Peyer's patch (tissue), 4 donors: ENCODE measurements at places on chromosomes 5 and 9. TPM values are rescaled to one million over a fixed set of nuclear protein-coding genes. Genes with fewer than 3 reads are reported as not detected.
A peak's percentile ranks its signal among the peaks of the same experiment; 100 is the strongest.

GRCh38 chr5:130601-131131 is 38.7 kb downstream of the PLEKHG4B start:
- DNase-seq, result no peak

- DNase-seq, result no peak
These were observed 735.2 kb upstream of the CDH9 start for GRCh38 chr5:27773636-27774035.

DNA sequence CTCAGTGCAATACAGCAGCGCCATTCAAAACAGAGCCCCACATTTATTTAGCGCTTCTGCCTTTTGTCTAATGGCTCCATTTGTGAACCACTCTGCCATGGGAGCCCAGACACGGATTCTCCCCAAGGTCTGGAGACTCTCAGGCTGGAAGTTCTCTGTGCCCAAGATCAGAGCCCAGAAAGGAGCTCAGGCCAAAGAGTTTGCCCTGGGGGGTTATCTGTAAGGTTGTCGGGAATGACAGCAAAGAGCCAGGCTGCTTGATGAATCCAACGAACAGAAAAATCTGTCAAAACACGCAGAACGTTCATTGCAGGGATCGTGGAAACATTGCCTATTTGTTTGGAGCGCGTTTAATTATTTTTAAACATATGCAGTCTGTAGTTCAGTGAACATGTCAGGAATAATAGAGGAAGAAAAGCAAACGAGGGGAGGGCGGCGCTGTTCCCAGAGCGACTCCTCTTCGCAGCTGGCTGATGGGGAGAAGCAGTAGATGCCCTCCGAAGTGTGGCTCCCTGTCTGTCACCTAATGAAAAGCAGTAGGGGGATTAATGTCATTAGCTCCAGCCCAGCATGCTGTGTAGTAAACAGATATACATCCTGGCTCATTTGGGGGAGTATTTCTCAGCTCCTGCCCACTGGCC is 464.9 kb upstream of the MPDZ start:
- DNase-seq, result no peak

DNA sequence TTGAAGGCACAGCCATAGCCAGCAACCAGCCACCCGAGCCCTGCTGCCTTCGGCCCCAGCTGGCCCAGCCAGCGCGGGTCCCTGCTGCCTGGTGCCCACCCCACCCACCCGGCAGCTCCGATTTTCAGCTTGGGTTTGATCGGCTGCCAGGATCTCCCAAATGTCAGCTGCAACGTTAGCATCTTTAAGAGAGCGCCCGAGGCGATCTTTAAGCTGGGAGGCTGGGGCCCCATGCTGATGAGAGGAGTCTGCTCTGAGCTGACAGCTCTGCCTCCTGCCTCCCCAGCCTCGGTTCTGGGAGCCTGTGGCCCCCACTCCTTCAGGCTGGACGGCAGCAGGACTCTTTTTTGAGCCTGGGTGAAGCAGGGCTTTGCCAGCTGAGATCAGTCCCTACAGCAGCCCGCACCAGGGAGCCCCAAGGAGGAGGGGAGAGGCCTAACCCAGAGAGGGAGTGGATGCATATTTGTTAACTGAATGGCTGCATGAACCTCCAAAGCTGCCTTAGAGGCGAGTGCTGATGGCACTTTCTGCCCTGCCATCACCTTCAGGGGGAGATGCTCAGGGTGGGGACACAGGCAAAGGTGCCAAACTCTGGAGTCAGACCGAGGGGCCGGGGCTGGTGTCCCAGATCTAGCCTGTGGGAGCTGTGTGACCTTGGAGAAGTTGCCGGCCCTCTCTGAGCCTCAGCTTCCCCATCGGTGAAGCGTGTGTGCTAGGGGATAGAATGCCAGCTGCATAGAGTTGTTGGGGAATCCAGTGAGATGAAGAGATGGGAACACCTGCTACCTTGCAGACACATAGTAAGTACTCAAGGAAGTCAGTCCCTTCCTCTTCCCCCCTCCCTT is 165.5 kb downstream of the C9orf50 start:
- no peak for DNase-seq

- DNase-seq, result no peak
These were observed 217.9 kb downstream of the TAF11L14 start for GRCh38 chr5:17852111-17852510.

DNA sequence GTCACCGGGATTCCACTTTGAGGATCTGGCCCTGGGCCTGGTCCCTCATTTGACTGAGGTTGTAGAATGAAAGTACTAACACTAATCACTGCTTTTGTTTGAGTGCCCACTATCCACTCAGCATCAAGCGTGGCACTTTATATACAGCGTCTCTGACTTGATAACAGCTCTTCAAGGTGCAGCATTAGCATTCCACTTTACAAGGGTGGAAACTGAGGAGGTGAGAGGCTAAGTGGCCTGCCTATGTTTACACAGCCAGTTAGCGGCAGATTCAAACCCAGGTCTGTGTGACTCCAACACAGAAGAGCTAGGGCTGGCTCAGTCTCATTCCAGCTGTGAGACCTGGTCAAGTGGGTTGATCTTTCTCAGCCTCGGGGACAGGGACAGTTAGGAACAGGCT is 5.9 kb downstream of the KCNMB1 start:
- no peak for DNase-seq

- DNase-seq, result no peak
These were observed 15.1 kb downstream of the IFNA1 start for GRCh38 chr9:21455320-21455719.

- DNase-seq, result no peak
These were observed 39.9 kb downstream of the MVB12B start for GRCh38 chr9:126366366-126367011.

- DNase-seq, result no peak
These were observed 100.0 kb downstream of the KIAA1958 start for GRCh38 chr9:112586599-112587155.

DNA sequence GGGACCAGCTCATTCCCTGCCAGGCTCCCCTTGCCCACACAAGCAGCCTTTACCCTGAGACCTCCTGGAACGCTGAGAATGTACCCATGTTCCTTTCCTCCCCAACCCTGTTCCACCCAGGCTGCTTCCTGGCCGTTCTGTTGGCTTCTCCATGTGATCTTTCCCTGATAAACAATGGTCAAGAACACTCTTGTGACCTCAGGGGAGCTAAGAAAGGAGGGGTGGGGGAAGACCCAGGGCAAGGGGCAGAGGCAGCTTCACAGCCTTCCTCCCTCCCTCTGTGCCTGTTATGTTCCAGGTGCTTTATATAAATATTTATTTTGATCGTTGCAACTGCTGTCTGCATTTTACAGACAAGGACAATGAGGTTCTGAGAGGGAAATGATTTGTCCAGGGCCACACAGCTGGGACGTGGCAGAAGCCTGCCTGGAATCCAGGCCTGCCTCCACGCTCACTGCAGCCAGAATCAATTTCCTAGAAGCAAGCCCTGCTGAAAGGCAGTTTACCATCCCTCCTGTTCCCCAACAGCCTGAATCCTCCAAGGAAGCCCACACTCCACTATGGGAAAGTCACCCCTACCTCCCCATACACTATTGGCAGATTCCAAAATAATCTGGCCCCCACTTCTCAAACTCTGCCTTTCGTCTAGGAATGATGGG is 3.9 kb downstream of the SHROOM1 start:
- no peak for DNase-seq

DNA sequence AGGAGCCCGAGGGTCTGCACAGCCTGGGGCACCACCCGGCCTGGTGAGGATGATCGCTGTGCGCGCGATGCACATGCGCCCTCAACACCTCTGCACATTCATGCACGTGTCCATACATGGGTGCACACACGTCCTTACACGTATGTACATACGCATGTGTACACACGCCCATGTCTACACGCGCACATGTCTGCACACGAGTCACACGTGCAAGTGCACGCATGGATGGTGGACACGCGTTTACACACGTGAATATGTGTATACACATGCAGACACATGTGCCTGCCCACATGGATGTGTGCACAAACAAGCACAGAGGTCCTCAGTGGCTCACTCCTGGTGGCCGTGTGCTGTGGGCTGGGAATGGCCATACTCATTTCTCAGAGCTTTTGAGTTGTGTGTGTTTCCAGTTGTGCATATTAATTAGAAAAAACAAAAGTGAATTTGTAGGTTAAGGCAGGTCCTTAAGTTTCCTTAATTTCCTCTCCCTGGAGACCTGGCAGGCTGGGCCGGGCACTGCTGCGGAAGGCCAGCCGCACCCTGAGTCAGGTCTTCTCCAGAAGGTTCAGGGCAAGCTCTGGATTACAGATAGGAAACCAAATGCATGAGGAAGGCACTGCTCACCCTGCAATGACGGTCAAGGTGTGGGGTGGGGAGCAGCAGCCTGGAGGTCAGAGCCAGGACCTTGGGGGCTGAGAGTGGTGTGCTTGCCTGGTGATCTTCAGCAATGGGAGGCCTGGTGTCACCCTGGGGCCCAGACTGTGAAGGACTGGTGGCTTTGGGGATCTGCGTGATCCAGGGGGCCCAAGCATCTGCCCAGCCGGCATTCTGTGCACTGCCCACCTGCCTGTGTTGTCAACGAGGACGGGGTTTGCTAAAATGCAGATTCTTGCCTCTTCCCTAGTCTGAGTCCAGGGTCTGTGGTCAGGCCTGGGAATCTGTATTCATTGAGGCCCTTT is 1.3 kb upstream of the RNU6ATAC start:
- no peak for DNase-seq

- DNase-seq, result no peak
These were observed 205.1 kb upstream of the RGMB start for GRCh38 chr5:98568336-98568735.

- DNase-seq, result no peak
These were observed 6.7 kb downstream of the SLCO4C1 start for GRCh38 chr5:102289251-102289899.

- DNase-seq, result no peak
These were observed 151.1 kb upstream of the CDKN2B start for GRCh38 chr9:22160221-22160620.

DNA sequence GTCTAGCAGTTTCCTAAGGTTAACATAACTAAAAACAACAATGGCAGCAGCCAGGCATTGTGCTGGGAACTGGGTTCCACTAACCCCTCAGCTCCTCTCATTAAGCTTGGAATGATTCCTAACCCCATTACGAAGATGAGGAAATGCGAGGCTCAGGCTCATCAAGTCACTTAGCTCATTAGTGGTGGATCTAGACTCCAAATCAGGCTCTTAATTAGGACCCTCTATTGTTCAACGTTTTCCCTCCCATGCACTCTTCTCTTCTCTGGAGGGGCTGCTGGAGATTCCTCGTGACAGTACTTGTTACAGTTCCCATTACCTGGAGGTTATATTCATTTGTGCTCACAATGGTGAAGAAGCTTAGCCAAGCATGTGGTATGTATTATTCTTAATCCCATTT is 6.5 kb downstream of the TAS2R1 start:
- DNase-seq, result no peak

GRCh38 chr5:134873494-134873893 is 677 bp upstream of the TXNDC15 start:
- DNase-seq, result no peak

- no peak for DNase-seq
These were observed 212.0 kb downstream of the DEPDC1B start for GRCh38 chr5:60487885-60488442.

DNA sequence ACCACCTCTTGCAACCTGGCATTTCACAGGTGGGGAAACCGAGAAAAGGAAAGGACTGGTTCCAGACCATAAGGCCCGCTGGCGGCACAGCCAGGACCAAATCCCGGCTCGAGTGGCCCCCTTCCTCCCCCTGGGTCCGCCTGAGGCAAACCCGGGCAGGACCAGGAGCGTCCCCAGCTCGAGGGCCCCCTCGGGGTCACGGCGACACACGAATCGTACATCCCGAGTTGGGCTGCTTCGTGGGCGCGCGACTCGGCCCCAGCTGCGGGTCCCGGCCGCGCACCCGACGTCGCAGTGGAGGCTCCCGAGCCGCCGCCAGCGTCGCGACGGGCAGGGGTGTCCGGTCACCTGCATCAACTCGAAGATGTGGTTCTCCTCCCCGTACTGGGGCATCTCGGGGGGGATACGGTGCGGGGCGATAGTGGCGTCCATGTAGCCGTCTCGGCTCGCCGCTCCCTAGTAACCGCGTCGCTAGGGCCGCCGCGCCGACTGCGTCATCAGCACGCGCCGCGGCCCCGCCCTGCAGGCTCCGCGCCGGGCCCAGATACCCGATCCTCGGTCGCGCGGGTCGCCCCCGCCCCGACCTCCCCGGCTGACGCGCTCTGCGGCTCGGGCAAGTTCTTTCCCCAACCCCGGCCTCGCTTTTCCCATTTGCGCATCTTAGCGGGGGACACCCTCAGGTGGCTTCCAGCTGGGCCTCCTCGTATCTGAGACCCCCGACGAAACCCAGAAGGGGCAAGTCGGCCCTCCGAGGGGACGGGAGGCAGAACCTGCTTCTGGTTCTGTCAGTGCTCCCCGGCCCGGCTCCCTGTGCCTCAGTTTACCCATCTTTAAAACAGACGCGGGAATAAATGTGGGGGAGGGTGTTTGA is at the start of gene AK8:
AK8 (minus strand) TSS at position 461 of the 871 bp plus-strand sequence; CDS start at position 432, 29 bp downstream.
- peak; percentile 57 for DNase-seq

- DNase-seq, result no peak
These were observed 14.8 kb downstream of the ACO1 start for GRCh38 chr9:32399110-32399815.

DNA sequence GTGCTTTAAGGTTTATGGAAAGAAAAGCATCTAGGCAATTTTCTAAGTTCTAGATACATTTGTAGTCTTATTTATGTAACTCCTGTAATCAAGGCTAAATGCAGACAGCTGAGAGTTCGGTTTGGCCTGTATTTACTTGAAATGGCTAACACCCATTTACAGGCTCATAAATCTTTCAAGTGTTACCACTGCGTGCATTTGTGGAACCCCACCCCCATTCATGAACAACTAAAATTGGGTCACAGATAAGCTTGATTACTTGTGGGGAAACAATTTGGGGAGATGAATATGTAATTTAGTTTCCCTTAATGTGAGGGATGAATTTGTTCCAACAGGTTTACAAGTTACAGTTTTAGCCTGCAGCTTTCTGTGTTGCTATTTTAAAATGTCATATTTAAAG is 360.6 kb downstream of the ARRDC3 start:
- no peak for DNase-seq

- no peak for DNase-seq
These were observed 499.2 kb downstream of the BNC2 start for GRCh38 chr9:16371306-16371705.

GRCh38 chr5:10524376-10525123 is 39.3 kb upstream of the ANKRD33B start:
- DNase-seq, result peak; percentile 36

SLC31A2 gene
- 58.3 TPM for total RNA-seq

CA9 gene
- total RNA-seq, result 5.5 TPM

UHRF2 gene
- 142 TPM for total RNA-seq

LHX6 gene
- total RNA-seq, result 0.53 TPM

SLC1A3 gene
- 0.95 TPM for total RNA-seq

NR5A1 gene
- not detected for total RNA-seq
